ENCODE measurements at places on chromosomes 1 and 21.

DNA sequence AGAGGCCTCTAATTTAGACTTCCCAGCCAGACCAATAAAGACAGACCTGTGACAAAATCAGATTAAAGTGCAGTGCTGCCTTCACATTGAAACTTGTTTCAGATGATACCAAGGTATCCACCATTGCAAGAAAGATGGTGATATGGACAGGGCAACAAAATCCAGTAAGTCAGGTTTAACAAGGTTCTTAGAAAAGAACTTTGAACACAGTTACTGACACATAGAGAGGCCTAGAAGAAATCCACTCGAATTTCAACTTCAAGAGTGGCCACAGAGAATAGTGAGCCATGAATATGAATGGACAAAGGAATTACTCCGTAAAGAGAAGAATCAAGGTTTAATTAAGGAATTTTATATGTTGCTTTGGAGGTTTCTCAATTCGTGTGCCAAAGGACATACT, 230.4 kb downstream of the KCNT2 start:
- DNase-seq, result no peak

GRCh38 chr1:228544021-228544850, 57.1 kb downstream of the RNF187 start:
- DNase-seq, result no peak

DNA sequence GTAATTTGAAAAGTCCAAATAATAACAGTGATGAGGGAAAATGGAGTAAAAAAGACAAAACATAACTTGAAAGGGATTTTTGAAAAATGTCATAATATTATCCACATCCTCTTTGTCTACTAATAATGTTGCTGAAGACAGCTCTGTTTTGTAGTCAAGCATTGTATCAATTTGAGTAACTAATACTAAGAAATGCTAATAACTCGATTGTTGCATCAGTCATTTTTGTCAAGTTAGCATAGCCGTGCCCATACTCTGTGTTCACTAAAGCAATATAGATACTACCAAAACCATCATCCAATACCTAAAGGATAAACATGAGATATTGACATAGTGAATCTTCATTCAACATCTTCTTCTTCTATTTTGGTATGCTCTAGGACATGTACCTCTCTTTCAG, 17.3 kb downstream of the PDC start:
- no peak for DNase-seq

- no peak for DNase-seq
These were observed 67.5 kb downstream of the NVL start for GRCh38 chr1:224262373-224263054.

- peak; percentile 92 for DNase-seq
These were observed 3.7 kb downstream of the CD52 start for GRCh38 chr1:26321315-26322041.

DNA sequence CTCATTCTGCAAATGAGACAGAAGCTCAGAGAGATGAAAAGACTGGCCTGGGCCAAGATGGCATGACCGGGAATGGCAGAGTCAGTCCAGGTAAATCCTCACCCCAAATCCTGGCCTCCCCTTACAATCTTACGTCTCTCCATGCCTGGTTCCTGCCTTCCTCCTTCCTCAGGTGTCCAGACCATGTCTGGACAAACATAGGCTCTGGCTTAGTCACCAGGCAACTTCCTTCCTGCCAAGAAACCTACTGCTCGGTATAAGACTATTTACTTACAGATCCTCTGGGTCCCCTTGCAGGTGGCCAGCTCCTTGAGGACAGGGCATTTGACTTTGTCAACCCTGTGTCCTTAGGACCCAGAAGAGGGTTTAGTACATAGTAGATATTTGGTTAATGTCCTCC, 69.4 kb upstream of the ROR1 start:
- DNase-seq, result no peak

Data from stimulated activated CD8-positive, alpha-beta memory T cell treated with anti-CD3 and anti-CD28 coated beads, Interleukin-2, amount 100 ng/mL, for 1 hour (primary cell).